ENCODE measurements at places on chromosomes 5 and 9.

- DNase-seq: no peak
Measured at GRCh38 chr9:120394058-120394669, 185.8 kb downstream of the CDK5RAP2 start.

DNA sequence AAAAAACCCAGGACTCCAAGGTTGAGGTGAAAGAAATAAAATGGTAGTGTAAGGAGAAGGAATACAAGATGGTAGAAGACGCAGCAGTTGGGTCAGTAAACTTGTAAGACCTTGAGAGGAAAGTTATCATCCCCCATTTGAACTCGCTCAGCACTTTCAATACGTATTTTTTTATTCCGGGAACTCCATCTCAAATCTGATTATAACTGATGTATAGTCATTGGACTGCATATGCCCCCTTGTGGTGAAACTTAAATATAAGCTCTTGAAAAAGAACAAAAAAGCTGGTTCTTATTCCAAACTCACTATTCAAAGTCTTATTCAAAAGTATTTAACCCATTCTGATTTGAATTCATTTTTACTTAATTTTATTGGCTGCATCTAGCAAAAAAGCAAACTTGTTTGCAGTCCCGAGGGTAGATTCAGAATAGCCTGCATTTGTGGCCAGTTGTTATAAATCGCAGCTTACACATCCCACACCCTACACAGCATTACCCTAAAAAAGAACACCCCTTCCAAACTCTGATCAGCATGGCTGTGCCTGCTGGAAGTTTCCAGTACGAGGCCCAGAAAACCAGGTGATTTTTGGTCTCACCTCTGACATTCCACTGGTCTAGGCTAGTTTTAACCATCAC, 118.0 kb downstream of the ESM1 start:
- DNase-seq: peak; percentile 46

DNA sequence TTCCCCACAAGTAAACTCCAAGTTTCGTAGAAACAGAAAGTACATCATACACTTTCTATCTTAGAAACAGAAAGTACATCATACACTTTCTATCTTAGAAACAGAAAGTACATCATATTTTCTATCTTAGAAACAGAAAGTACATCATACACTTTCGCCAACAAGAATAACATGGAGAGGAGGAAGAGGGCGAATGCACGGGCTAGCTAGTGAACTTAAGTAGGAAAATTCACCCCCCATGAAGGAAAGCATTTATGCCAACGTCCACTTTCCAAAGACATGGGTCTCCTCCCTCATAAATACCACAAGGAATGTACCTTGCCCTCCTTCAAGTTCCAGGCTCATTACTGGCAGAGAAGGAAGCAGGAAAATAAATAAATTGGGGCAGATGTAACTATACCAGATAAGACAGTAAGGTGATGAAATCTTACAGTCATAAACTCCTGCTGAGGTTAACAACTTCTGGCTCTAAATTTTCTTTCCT, 64.7 kb downstream of the FRMD3 start:
- DNase-seq: no peak

GRCh38 chr9:73347720-73348119, 196.1 kb downstream of the ANXA1 start:
- no peak for DNase-seq

GRCh38 chr5:80172067-80172695, 83.7 kb downstream of the SERINC5 start:
- DNase-seq: no peak

DNA sequence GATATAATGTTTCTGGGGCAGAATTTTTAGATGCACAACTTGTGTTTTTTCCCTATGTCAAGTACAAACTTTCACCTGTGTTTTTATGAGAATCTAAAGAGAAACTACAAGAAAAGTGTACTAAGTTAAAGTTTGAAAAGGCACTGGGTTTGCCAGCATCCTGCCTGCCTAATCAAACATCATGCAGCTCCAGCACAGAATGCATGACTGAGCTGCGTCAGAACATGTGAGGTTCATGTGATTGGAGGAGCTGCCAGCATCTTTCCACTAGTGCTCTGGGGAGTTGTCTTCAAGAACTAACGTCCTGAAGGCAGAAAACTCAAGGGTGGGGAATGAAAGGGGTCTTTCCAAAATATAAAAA, 46.1 kb upstream of the RIC1 start:
- no peak for DNase-seq

- no peak for DNase-seq
Measured at GRCh38 chr5:138979684-138980280, 104.6 kb upstream of the LRRTM2 start.

- no peak for DNase-seq
Measured at GRCh38 chr9:33136721-33137670, 30.1 kb downstream of the B4GALT1 start.

DNA sequence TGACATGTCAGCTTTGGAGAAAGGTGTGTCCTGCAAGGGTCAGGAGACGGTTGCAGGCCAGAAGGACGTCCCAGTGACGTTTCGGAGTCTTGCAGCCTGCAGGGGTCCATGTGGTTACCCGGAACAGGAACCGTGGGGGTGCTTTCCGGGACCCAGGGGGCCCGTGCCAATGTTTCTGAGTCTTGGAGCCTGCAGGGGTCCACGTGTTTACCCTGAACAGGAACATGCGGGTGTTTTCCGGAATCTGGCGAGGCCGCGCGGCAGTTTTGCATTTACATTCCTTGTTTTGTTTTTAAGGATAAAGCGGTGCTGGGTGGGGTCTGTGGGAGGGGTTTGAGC, 30.6 kb downstream of the NKD2 start:
- DNase-seq: no peak

DNA sequence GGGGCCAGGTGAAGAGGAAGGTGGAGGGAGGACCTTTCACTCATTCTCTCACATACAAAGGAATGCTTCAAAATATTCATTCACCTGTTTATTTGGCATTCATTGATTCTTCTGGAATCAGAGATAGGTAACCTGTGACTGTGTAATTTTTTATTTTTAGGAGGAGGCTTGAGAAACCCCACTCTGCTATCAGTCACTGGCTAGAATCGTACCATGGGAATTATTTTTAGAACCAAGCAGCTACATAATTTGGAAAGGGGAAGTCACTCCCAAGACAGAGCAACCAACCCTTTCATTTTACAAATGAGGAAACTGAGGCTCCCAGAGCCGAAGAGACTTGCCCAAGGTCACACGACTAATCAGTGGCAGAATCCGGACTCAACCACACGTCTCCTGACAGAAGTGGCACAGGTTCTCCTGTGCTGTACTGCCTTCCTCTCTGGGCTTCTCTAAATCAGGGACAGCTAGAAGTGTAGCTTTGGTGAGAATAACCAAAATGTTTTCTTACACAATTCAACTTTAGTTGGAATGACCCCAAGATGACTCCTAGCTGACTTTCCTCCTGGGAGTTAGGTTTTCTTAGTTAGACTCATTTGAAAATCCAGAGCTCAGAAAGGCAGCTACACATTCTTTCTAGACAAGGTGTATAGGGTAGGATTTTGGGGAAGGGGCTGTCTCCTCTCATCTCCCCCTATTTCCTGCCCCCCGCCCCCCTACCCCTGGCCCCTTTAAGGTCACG, 264.3 kb upstream of the PANK3 start:
- no peak for DNase-seq

- no peak for DNase-seq
Measured at GRCh38 chr5:1005904-1006655, 2.5 kb upstream of the NKD2 start.

DNA sequence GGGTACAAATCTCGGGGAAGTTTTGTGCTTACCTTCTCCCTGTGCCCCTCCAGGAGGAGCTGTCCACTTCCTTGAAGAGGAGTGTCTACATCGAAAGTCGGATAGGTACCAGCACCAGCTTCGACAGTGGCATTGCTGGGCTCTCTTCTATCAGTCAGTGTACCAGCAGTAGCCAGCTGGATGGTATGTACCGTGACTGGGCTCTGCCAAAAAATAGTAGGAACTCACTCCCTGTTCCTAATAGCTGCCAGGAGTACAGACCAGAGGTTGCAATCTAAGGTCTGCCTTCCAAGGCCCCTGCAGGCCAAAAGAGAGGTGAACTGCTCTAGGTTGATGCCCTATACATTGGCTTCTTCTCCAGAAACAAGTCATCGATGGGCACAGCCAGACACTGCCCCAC, 3.9 kb downstream of the KIF20A start:
- DNase-seq: no peak

DNA sequence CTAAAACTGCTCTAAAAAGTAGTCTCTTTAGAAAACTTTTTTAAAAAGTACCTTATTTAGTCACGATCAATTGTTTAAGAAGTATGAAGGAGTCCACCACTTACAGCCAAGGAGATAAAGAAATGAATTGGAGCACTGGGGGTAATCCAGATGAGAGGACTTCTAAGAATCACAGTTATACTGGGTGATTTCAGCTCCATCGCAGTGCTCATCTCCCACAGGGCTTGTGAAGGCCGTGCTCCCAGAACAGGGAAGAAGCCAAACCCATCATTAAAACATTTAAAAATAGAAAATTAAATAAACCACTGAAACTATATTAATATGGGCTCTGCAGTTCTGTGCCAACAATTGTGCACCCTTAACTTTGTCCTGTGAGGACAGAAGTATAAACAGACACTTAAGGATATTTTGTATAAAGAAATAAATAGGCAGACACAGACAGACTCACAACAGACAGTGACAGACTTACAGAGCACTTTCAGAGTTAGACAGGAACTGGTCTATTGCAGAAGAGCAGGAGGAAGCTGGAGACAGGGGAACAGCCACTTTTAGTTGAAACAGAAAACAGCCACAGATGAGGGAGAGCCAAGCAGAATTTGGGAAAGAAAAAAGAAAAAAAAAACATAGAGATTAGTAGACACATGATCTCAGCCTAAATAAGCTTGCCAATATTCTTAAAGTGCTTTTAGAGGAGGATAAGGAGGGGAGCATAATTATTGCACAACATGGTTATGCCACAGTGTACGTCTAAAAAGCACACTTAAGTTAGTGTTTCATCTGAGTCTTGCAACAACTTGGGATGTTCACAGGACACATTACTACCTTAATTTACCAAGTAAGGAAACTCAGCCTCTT, 81.8 kb downstream of the FBXO38 start:
- DNase-seq: no peak

- no peak for DNase-seq
Measured at GRCh38 chr5:126543660-126544059, 51.4 kb downstream of the ALDH7A1 start.

DNA sequence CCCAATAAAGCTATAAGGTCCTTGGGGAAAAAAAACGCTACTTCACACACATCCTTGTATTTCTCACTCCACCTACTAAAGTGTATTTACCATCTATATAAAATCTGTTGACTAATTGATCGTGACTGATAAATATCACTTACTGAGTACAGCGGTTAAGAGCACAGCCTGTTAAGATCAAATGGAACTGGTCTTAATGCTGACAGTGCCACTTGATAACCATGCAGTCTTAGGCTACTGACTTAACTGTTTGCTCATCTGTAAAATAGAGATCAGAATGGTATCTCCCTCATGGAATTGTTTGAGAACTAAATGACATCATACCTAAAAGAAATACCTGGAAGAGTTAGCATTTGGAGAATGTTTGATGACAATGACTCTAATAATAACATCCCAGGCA, 67.5 kb downstream of the ZFAND5 start:
- DNase-seq: no peak

DNA sequence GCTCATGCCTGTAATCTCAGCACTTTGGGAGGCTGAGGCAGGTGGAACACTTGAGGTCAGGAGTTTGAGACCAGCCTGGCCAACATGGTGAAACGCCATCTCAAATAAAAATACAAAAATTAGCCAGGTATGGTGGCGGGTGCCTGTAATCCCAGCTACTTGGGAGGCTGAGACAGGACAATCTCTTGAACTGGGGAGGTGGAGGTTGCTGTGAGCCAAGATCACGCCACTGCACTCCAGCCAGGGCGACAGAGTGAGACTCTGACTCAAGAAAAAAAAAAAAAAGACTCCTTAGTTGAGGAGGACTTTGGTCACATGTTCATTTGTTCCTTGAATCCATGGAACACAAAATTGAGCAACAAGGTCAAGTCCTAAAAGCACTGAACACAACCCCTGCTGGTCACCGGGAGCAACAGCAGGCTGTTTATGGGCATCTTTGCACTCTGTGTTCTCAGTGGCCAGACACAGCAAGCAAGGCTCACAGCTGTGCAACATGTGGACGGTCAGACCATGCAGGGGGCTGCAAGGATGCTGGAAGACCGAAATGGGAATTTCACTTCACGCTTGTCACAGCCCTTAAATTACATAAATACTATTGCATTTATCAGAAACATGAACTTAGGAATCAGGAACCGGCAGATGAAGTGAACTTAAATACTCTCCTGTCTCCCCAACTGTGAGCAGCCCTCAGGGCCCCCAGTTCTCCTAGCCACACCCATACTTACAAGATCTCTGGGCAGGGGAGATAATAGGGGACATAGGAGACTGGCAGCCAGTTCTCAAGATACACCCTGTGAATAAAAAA, 2.8 kb downstream of the GBGT1 start:
- DNase-seq: no peak

- DNase-seq: no peak
Measured at GRCh38 chr9:123266655-123267399, 1.6 kb downstream of the STRBP start.

GRCh38 chr5:14156290-14156649, 13.1 kb downstream of the TRIO start:
- DNase-seq: no peak

DNA sequence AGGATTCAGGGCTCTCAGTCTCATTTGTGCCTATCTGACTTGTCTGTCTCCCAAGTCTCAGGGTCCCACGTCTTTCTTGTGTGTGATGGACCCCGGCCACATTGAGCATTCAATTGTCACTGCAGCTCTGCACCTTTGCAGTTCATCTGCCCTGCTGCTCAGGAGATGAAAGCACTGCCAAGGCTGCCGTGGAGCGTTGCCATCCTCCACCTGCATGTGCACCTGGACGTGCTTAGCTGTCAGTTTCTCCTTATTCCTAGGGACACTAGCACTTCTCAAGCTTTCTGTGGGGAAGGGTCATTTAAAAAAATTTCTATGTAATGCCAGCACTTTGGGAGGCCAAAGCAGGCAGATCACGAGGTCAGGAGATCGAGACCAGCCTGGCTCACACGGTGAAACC, 22.8 kb upstream of the GFPT2 start:
- no peak for DNase-seq

DNA sequence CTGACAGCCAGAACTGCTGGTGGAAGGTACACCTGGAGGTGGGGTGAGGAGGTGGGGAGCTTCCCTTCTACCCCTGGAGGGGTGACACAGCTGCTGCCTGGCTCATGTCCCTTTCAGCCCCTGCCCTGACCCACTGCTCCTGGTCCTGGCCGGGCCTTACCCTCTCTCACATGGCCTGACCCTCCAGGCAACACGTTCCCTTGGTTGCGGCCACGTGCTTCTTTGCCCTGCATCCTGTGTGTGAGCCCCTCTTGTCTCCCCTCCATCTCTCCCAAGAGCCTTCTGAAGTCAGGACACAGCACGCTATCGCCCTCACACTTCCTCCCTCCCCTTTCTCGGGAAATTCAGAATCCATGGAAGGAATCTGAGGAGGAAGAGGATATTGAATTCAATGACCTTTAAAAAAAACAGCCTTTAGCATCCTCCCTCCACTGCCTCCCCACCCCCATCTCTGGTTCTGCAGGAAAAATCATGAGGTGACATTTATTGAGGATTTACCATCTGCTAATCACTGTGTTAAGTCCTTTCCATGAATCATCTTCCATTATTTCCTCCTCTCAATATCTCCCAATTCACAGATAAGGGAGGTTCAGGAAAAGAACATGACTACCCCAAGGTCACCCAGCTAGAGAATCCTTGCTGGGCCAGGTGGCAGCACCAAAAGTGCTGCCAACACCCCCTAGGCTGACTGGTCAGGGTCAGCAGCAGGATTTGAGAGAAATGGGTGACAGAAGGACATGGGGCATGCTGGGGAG, 8.3 kb downstream of the AQP3 start:
- DNase-seq: no peak

GRCh38 chr9:127773272-127773671, 5.2 kb downstream of the SH2D3C start:
- no peak for DNase-seq
